Gastrocnemius medialis (tissue), 4 donors: ENCODE measurements at places on chromosomes 2 and 18. TPM values are rescaled to one million over a fixed set of nuclear protein-coding genes. Genes with fewer than 3 reads are reported as not detected.
A peak's percentile ranks its signal among the peaks of the same experiment; 100 is the strongest.

DNA sequence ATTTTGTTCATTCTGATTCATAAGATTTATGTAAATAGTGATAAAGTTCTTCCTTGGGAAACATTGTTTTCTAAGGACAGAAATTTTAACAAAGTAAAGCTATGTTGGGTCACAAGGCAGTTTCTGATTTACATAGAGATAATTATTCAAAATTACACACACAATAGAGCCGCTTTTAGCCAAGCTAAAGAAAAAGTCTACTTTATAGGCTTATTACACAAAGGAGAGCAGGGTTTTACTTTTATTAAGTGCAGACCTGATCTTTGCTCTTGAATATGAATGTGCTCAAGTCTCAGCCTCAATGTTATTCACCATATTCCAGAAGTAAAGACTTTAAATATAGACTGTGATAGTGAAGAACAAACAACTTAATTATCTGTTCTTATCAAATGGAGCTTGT lies 787.8 kb upstream of the LINC00305 start:
- no peak for DNase-seq

- DNase-seq = no peak
Measured at GRCh38 chr2:71560638-71561011, 107.3 kb downstream of the DYSF start.

- peak; percentile 71 for DNase-seq
Measured at GRCh38 chr2:96537066-96537733, 648 bp downstream of the ARID5A start.

GRCh38 chr2:51084750-51085149 lies 52.8 kb upstream of the NRXN1 start:
- no peak for DNase-seq

GRCh38 chr2:106098081-106098480 lies 96.0 kb downstream of the UXS1 start:
- no peak for DNase-seq

- no peak for DNase-seq
Measured at GRCh38 chr2:156818944-156819343, 382.8 kb downstream of the GPD2 start.

DNA sequence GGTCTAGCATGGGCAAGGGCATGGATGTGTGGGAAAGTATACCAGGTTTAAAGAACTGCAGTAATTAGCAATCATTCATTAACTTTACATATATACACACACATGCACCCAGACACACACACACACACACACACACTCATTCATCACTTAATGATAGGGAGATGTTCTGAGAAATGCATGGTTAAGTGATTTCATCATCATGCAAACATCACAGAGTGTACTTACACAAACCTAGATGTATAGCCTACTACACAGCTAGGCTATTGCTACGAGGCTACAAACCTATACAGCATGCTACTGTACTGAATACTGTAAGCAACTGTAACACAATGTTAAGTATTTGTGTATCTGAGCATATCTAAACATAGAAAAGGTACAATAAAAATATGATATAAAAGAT lies 83.6 kb downstream of the COLEC12 start:
- no peak for DNase-seq

DNA sequence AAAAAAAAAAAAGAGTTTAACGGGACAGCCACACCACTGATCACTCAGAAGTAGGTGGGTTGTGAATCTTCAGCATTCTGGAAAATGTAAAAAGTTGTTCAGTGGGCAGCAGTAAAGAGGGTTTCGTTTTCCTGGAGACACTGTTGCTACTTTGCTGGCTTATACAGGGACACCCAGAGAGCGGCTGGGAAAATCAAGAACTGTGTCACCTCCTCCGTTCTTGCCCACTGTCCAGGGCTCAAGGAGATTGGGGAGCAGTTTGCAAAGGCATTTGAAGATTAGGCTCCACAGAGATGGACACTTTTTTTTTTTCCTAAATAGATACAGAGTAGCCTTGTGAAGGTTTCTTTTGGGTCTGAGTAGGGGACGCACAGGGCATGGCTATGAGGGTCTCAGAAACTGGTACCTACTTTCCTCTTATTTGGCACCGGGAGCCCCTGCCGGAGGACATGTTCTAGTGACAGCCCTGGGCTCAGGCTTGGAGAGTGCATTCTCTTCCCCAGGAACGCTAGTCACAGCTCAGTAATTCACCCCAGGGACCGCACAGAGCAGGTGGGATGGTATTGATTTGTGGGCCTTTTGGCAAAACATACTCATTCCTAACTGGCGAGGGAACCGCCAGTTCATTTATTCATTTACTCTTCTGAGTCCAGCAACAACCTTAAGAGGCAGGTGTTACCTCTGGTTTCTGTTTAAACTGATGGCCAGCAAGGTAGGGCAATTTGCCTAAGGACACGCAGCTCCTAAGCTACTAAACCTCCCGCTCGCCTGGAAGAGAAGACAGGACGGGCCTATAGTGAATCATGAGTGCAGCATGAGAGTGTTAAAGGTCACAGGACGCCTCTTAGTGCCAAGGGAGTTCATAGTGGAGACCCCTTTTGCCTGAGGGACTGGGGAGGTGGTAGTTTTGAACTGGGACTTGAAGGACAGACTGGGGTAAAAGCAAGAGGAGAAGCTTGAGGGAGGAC lies 53.1 kb downstream of the HPCAL1 start:
- no peak for DNase-seq

- DNase-seq = no peak
Measured at GRCh38 chr2:62238236-62238635, 42.3 kb downstream of the B3GNT2 start.

DNA sequence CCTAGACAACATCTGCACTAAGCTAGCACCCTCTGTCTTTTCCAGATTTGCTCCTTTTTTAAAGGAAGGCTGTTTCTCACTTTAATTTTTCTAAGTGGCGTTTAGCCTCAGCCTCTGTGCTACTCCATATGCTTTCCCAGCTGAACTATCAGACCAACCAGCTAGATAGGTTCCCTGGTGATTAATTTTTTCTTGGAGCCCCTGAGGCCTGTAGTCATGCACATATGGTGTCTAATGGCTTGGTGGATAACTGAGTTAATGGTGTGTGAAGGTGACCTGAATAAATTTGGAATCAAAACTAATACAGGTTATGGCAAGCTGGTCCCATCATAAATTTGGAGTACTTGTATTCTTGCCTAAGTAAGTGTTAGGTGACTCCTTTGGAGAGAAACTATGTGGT lies 135.5 kb downstream of the MGAT5 start:
- no peak for DNase-seq

GRCh38 chr18:27976806-27977408 lies 200.0 kb downstream of the CDH2 start:
- DNase-seq = no peak

DNA sequence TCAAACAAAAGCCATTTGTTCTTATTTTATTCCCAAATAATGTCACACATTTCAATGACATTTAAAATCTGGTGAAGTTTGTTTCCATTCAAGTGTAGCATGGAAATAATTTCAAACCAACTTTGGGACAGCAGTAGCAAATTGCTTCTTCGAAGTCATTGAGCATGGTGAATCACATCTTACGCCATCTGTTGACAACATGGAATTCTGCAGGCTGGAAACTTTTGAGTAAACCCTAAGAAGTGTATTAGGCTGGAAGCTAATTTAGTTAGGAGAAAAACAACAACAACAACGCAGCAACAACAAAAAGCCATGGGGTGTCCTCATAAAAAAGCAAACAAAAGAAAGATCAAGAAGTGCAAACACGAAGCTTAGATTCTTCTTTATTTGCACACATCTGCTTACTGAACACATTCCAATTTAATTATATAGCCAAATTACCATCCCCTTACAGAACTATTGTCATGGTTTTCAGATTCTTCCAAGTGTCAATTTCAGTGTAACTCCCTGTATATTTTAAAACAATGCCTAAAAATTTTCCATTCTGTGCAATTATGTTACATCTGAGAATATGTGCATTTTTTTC lies 659.0 kb upstream of the CDH7 start:
- no peak for DNase-seq

GRCh38 chr18:79367480-79367879 lies 28.2 kb upstream of the NFATC1 start:
- no peak for DNase-seq

DNA sequence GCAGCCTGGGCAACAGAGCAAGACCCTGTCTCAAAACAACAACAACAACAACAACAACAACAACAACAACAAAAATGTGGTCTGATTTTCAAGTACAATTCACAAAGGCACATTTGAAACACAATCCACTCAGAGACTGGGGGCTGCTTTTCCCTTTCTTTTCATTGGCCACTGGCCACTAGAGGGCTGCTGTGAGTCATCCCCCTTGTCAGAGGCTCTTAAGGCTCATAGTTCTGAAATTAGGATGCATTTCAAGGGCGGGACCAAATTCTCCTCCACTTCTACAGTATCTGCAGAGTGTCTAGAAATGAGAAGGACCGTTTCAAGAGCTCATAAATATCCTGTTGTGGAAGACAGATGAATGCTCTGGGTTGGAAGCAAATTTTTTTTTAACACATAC lies 285.4 kb downstream of the NRXN1 start:
- no peak for DNase-seq

GRCh38 chr2:8714283-8714682 lies 32.4 kb downstream of the ID2 start:
- no peak for DNase-seq

DNA sequence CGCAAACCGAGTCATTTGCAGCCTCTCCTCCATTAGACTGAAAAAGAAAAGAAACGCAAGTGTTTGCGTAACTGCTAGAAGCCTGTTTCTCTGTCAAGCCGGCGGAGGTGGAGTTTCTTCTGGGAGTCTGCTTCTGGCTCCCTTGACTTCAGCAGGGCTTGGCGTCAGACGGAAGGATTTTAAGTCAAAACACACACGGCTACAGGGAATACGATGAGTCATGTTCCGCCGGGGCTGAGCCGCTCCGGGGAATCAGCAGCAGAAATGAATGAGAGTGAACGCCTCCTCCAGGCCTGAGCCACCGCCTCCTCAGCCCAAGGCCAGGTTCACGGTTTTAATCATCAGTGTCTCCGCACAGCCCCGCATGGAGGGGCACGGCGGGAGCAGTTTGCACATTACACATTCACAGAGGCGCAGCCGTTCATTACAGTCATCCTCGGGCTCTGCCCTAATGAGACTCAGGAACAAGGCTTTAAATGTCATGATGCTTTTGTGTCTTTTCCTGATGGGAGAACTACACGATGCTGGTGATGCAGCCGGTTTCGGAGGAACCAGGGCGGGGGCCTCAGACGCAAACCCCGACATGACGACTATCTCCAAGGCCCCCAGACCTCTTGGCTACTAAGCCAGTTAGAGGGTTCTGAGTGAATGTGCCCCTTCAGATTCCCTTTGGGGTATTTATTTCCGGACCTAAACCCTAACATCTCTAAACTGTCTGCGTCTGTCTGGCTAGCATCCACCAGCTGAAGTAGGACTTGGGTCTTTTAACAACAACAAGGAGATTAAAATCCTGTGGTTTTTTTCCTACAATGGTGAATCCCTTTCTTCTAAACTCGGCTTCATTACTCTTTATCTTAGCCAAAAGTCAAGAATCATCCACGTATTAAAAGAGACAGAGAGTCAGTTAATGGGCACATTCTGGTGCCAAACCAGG lies 11.1 kb upstream of the SCG2 start:
- peak; percentile 55 for DNase-seq

DNA sequence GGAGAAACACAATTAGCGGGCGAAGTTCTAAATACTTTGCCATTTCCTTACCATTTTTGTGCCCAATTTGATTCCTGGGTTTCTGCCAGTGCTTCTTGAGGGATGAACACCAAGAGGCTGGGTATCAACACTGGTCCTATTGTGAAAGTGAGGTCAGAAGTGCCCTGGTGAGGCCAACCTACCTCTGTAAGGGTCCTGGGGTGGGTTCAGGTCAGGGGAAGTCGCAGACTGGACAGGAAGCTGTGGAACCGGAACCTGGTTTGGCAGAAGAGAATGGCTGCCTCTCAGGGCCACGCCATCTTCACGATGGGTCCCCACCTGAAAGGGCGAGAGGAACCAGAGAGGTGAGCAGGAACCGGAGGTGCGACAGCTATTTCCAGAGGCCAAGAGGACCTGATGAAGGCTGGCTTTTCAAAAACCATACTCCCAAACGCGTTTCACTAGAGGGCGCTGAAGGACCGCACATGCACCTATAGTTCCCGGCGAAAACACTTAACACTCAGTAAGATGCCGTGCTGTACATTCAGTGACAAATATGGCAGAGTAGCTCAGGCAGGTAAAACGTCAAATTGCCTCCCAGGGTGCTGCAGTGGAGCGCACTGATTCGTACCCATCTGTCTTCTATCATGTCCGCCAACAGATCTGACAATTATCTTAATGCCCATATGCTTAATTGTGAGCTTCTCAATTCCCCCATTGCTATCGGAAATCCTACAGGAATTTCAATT lies 275.3 kb upstream of the CCDC68 start:
- DNase-seq = peak; percentile 53

The EMILIN2 gene
- total RNA-seq = 10.5 TPM

The EVX2 gene
- not detected for total RNA-seq

The TXNDC9 gene
- 32.1 TPM for total RNA-seq

The PTH2R gene
- not detected for total RNA-seq

The MC5R gene
- total RNA-seq = not detected

The LRP2 gene
- not detected for total RNA-seq
